Activated CD4-positive, alpha-beta T cell treated with anti-CD3 and anti-CD28 coated beads for 36 hours (primary cell): ENCODE measurements at places on chromosomes 3 and 15.
A peak's percentile ranks its signal among the peaks of the same experiment; 100 is the strongest.

DNA sequence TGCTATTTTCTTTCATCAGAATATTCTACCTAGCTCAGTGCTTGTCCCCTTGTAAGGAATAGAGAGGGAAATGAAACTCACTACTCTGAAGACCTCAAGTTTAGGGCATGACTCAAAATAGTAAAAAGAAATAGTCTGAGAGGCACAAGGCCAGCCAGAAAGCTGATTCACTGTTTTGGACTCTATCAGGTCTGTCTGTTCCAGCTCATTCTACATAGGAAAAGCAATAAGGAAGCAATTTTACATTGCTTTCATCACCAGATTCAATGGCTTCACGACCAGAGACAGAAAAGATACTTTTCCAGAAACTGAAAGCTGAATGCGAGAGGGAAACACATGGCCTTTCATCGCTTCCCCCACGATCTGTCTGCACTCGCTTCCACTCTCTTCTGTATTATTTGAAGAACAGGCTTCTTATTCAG lies 276.0 kb downstream of the GBE1 start:
- DNase-seq: no peak

- DNase-seq: no peak
These were observed 1113.7 kb downstream of the OTOL1 start for GRCh38 chr3:162610261-162610660.

DNA sequence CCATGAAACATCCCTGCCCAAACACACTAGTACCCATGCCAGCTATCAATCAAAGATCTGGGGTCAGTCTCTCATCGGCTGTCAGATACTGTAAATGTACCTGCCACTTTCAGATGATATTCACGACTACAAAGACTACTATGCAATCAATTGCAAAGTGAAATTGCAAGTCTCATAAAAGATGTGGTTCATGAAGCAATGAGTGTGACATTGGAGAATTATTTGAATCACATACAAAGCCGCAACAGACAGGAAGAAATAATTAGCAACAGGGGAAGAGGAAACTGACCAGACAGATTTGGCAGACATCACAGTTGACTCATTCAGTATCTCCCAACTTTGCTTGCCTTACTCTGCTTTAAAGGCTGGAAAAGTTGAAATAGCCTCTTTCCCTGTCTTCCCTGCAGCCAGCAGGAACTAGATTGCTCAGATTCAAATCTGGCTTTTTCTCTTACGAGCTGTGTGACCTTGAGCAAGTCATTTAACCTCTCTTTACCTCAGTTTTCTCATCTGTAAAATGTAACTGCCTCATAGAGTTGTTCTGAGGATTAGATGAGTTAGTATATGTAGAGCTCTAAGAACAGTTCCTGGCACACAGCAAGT lies 95.7 kb upstream of the C3orf80 start:
- no peak for DNase-seq

- DNase-seq: no peak
These were observed 593.1 kb upstream of the NECTIN3 start for GRCh38 chr3:110478377-110479054.

GRCh38 chr15:40793216-40793989 lies 13.5 kb upstream of the ZFYVE19 start:
- DNase-seq: peak; percentile 74

DNA sequence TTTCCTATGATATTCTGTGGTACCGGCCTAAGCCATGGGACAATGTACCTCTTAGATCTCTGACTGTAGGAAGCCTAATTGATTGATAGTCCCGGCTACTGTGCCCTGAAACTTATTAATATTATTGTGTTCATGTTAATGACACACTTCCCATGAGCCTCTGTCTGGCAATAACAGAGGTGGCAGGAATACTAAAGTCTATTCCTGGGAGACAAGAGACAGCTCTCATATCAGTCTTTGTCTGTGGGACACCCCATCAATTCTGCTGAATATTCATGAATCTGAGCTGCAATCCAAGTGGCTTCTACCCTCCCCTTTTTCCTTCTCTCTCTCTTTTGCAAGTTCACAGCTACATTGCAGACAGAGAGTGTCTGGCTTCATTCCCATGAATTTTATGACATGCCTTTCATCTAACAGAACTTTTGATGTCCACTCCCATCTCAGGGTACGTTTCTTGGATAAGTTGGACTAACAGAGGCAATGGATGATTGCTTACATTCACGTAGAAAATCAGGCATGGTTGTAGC lies 907.5 kb downstream of the ZPLD1 start:
- no peak for DNase-seq

- DNase-seq: no peak
These were observed 70.8 kb downstream of the SEC22A start for GRCh38 chr3:123272547-123272946.

- DNase-seq: no peak
These were observed 10.2 kb upstream of the FAH start for GRCh38 chr15:80142646-80143045.
